ENCODE measurements at places on chromosomes 4 and X.

- DNase-seq: no peak
These were observed 115.3 kb upstream of the BEND4 start for GRCh38 chr4:42267724-42268123.

- DNase-seq: no peak
These were observed 29.0 kb downstream of the CLOCK start for GRCh38 chr4:55517526-55518229.

- no peak for DNase-seq
These were observed at the start of gene POU3F4 for GRCh38 chrX:83508006-83508405. POU3F4 (plus strand) TSS chrX:83508290; CDS start chrX:83508325, 35 bp downstream.

- no peak for DNase-seq
These were observed 4.2 kb downstream of the CENPVL3 start for GRCh38 chrX:51614353-51615012.

DNA sequence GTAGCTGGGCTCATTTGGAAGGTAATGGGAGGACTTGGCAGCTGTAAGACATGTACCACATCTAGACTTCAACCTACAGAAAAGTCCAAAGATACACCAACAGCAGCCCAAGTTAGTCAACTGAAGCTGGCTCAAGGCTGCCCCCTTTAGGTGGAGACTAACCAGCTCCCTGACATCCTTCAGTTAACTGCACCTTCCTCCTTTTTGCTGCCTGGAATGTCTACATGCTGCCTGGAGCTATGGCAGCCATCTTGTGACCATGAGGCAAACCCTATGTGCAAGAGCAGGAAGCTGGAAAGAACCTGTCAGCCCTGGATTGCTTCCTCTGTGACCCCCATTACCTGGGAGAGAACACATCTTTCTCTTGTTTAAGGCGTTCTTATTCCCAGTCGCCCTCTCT, 25.8 kb downstream of the ARSD start:
- DNase-seq: no peak

DNA sequence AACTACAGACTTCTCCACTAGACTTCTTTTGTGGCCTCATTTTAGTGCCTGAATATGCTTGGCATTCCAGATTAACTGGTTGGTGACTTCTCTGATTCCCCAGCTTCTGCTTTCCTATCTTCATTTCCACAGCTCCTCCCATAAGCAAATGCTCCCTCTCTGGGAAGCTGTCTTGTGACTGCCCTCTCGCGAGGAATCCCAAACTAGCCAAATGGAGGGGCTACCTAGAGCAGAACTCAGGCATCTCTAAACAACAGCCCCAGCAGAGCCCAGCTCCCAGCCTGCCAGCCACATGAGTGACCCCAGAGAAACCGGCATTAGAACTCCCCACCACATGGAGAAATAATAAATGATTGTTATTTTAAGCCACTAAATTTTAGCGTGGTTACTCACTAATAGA, 7.6 kb upstream of the VEGFD start:
- DNase-seq: no peak

DNA sequence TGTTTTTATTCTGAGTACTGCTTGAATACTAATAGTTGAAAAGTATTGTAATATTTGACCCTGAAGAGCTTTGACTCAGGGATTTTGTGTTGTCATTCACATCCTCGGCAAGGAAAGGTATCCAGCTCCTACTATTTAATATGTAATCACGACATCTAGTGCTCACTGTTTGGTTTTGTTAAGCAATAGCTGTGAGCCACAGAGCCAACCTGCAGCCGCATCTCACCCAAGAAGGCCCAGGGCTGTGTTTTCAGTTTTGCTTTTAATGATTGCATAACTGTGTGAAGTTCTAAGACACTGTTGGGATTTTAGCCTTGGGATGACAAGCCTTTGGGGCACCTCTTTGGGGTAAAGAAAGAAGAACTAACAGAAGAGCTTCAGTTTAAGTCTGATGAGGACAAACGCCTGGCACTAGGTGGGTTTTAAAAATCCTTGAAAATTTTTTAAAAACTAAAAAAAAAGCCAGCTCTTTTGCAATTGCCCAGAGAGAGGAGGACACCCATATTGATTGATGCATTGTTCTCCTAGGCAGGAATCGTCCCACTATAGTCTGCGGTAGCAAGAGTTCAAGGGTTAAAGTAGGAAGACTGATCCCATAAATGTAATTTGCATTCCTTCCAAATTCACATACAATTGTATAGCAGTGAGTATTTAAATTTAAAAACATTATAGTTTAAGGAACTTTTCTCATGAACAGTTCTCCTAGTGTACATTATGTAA, 157.8 kb downstream of the RELL1 start:
- no peak for DNase-seq

- DNase-seq: no peak
These were observed 68.7 kb downstream of the CXXC4 start for GRCh38 chr4:104425948-104426347.

GRCh38 chr4:75919920-75920319, 17.7 kb upstream of the PPEF2 start:
- DNase-seq: no peak

- DNase-seq: peak; percentile 33
These were observed 440.9 kb downstream of the INPP4B start for GRCh38 chr4:142405021-142405694.

DNA sequence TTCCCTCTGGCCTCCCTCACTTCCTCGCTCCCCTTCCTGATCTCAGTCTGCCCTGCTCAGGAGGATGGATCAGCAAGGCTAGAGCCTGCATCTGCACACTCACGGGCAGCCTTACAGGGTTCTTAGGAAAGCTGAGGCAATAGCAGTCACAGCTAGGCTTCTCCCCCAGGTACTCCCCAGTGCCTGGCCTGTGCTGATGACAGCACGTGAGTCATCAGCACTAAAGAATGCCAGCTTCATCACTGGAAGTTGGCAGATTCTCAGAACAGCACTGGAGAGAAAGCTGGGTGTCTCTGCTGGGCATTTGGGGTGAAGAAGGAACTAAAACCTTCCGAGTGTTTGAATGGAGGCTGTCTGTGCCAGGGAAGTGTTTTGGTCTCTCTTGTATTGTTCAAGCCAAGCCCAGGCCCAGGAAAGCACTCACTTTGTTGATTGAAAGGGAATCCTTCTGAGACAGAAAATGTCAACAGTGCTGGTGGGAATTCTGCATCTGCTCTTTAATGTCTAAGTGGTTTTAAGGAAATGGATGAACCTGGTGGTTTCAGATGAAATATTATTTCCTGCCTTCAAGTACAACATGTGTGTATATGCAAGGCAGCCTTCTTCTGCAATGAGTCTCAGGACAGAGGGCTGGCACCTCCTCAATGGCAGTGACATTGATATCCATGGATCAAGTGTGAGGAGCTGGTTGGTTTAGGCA, 73.0 kb upstream of the SCOC start:
- DNase-seq: no peak

GRCh38 chr4:20430259-20430941, 178.7 kb downstream of the SLIT2 start:
- DNase-seq: no peak

GRCh38 chrX:9062641-9063040, 28.7 kb upstream of the FAM9B start:
- DNase-seq: no peak
